T-cell (primary cell): ENCODE measurements at places on chromosomes 11 and 22. TPM values are rescaled to one million over a fixed set of nuclear protein-coding genes. Genes with fewer than 3 reads are reported as not detected.

OR52A1 gene
- total RNA-seq: not detected

SMTNL1 gene
- not detected for total RNA-seq

CEP57 gene
- 58.0 TPM for total RNA-seq

SLC5A4 gene
- not detected for total RNA-seq

SLC22A6 gene
- total RNA-seq: not detected

OR2AG2 gene
- not detected for total RNA-seq

TMEM258 gene
- total RNA-seq: 69.4 TPM

TRIM49 gene
- not detected for total RNA-seq

CALCB gene
- total RNA-seq: 0.72 TPM

OR4C3 gene
- total RNA-seq: not detected

MIOX gene
- 0.54 TPM for total RNA-seq

TMEM25 gene
- total RNA-seq: 31.7 TPM

ADM2 gene
- 10.7 TPM for total RNA-seq

TRMT112 gene
- 171 TPM for total RNA-seq

TYMP gene
- 14.9 TPM for total RNA-seq

FAM181B gene
- not detected for total RNA-seq

GVQW3 gene
- total RNA-seq: 4.2 TPM

SAA1 gene
- total RNA-seq: not detected

NUP50 gene
- 121 TPM for total RNA-seq

SEPTIN3 gene
- 0.12 TPM for total RNA-seq

PLEKHA7 gene
- 4.8 TPM for total RNA-seq

ANGPTL5 gene
- total RNA-seq: not detected

APOL4 gene
- not detected for total RNA-seq

RPUSD4 gene
- 40.2 TPM for total RNA-seq

MRPL23 gene
- total RNA-seq: 37.8 TPM

DAGLA gene
- total RNA-seq: 0.38 TPM

INPP5J gene
- total RNA-seq: 0.30 TPM

CHRM1 gene
- not detected for total RNA-seq

NFAM1 gene
- total RNA-seq: 0.32 TPM

OR51Q1 gene
- total RNA-seq: not detected

TMEM45B gene
- 1.4 TPM for total RNA-seq

MAP6 gene
- 0.30 TPM for total RNA-seq

FGF19 gene
- total RNA-seq: not detected

SCGB1D2 gene
- not detected for total RNA-seq

C11orf52 gene
- not detected for total RNA-seq

DDI1 gene
- total RNA-seq: not detected

TRPM5 gene
- 0.73 TPM for total RNA-seq

TMPRSS5 gene
- 0.86 TPM for total RNA-seq

SYT12 gene
- total RNA-seq: 0.20 TPM

KRTAP5-7 gene
- not detected for total RNA-seq

MIAT gene
- total RNA-seq: 237 TPM

ARFGAP3 gene
- 30.2 TPM for total RNA-seq

APOA1 gene
- 4.8 TPM for total RNA-seq

LARGE2 gene
- 4.6 TPM for total RNA-seq

INS gene
- total RNA-seq: not detected

OR51I1 gene
- total RNA-seq: not detected

TRIM48 gene
- total RNA-seq: not detected

ZNF70 gene
- total RNA-seq: 5.8 TPM

NRXN2 gene
- 0.47 TPM for total RNA-seq
